ENCODE measurements at places on chromosomes 7 and 10.
A peak's percentile ranks its signal among the peaks of the same experiment; 100 is the strongest.

- DNase-seq, result no peak
Measured at GRCh38 chr10:114685456-114685855, 27.4 kb upstream of the ABLIM1 start.

DNA sequence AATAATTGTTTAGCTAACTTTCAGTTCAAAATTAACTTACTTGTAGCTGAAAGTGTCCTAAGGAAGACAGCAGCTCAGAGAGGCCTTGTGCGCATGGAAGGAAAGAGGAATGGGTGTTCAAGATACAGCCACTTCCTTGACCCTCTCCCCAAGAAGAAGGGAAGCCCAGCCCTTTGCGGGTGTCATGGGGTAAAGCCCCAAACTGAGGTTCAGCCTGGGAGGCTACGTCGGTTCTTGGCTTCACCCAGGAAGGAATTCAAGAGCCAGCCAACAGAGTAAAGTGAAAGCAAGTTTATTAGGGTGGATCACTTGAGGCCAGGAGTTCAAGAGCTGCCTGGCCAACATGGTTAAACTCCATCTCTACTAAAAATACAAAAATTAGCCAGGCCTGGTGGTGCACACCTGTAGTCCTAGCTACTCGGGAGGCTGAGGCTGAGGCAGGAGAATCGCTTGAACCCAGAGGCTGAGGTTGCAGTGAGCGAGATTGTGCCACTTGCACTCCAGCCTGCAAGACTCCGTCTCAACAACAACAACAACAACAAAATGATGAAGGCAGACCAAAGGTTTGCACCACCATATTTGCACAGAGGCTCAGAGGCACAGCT lies 15.9 kb downstream of the GPRIN2 start:
- DNase-seq, result no peak

GRCh38 chr10:122120008-122120744 lies 131.2 kb downstream of the TACC2 start:
- no peak for DNase-seq

DNA sequence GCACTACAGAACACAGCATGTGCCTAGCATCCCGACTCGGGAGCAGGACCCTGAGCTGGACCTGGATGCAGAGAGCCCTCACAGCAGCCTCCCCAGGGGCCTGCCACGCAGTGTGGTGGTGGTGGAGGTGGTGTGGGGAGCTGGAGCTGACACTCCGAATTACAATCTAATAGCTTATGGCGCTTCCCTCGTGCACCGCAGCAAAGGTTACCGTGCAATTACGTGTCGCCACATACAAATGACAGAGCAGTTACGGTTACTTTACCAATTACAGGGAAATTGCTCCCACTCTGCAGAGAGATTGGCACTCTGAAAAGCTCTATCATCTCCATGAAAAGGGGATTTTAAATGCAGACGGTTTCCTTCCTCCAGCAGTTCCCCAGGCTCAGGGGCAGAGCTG lies 81.8 kb downstream of the PLXNA4 start:
- DNase-seq, result peak; percentile 39

GRCh38 chr7:27745064-27745583 lies 5.2 kb downstream of the TAX1BP1 start:
- peak; percentile 19 for DNase-seq

Measured in femur (tissue), 1 donor.